ENCODE measurements at places on chromosomes 5 and 9.
A peak's percentile ranks its signal among the peaks of the same experiment; 100 is the strongest.

GRCh38 chr9:33719581-33720374, 75.6 kb upstream of the PRSS3 start:
- DNase-seq, result no peak

DNA sequence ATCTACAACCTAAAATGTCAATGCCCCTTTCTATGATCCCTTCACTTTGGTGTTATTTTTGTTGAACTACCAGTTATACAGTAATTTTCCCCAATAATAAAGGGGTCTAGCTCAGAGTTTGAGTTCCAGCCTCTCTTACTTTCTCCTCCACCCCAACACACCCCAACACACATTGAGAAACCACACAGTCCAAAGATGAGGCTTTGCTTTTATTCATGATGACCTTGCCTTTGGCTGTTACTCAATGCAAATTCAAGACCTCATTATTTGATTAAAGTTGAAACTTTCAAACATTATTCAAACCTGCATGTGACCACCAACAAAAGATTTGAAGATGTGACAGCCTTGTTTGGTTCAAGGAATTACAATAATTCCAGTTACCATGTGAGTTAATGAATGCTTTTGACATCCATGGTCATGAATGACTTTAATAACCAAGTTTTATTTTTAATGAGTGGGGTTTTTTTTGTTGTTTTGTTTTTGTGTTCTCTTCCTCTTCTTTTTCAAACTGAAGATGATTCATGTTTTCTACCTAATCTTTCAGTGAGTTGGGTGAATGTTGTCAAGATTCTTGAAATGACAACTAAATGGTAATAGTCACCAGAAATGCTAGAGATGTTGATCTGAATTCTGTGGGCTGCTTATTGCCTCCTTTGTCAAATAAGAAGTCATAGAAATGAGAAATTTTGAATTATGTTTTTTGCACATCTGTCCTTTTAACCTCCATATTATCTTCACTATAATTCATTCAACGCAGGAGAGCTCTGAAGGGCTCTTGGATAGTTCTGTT, 106.0 kb downstream of the HACD4 start:
- DNase-seq, result no peak

DNA sequence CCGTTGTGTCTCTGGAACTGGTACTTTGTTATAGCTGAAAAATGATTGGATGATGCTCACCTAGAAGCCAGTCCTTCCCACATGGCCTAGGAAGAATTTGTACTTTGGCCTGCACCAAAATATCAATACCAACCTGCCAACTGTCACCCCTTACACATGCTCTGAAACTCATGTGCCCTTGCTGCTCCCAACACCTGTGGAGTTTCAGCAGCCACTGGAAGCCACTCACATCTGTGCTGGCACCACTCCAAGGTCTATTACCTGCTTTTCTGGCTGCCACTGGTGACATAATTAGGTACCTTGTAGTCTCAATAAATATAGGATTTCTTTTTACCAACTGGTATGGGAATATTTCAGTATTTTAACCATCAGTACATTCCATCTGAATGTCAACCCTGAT, 363.6 kb downstream of the SH3GL2 start:
- no peak for DNase-seq

DNA sequence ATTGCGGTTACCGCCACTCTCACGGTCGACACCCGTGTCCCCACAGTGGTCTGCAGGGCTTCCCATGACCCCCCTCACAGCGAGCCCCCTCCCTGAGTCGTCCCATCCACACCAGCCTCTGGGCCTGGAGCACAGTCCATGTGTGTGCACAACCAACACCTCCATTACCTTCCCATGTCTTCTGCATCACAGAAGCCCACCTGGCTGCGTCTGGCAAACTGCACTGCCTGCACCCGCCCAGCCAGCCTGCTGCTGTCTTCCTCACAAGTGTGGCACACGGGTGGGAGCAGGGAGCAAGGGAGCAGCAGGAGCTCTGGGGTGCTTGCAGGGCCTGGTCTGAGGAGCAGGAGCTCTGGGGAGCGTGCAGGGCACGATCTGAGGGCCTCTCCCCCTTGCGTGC, 415.3 kb upstream of the IRX4 start:
- no peak for DNase-seq

DNA sequence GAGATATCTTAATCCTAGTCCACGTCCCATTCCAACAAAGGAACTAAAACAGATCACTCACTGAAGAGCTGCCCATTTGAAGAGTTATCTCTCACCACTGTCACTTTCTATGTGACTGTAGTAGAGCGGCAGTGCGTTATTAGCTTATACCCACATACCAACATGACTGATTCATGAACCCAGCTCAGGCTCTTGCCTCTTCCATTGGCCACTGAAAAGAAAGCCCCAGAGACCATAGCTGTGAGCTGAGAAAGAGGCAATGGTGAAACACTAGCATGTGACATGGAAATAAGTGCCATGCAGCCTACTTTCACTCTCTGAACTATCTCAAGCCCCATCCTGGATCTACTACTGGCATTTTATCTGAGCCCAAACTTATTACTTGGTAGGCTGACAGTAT, 151.7 kb upstream of the MOCS2 start:
- DNase-seq, result no peak

DNA sequence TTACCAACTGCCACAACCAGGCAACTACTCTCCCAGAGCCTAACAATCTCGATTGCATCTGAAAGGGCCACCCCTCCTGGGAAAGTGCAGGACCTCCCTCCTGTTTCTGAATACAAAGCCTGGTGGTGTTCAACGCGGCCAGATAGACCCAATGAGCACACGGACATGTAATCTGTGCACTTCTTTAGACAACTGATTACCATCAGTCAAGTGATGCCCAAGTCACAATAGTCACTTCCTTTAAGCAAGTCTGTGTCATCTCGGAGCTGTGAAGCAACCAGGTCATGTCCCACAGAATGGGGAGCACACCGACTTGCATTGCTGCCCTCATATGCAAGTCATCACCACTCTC, 739 bp downstream of the C9orf72 start:
- peak; percentile 41 for DNase-seq

GRCh38 chr5:72013766-72014624, 93.3 kb upstream of the MAP1B start:
- peak; percentile 12 for DNase-seq

DNA sequence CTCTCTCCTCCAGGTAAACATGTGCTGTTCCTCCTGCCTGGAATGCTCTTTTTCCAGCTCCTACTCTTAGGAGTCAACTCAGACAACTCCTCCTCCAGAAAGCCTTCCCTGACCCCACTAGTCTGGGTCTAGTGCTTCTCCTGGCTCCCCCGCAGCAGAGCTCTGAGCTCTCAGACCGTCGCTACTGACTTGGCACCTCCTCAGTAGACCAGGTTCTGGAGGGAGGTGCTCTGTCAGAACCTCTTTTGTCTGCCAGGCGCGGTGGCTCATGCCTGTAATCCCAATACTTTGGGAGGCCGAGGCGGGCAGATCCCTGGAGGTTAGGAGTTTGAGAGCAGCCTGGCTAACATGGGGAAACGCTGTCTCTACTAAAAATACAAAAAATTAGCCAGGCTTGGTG, 3.4 kb downstream of the LRRC8A start:
- DNase-seq, result no peak

DNA sequence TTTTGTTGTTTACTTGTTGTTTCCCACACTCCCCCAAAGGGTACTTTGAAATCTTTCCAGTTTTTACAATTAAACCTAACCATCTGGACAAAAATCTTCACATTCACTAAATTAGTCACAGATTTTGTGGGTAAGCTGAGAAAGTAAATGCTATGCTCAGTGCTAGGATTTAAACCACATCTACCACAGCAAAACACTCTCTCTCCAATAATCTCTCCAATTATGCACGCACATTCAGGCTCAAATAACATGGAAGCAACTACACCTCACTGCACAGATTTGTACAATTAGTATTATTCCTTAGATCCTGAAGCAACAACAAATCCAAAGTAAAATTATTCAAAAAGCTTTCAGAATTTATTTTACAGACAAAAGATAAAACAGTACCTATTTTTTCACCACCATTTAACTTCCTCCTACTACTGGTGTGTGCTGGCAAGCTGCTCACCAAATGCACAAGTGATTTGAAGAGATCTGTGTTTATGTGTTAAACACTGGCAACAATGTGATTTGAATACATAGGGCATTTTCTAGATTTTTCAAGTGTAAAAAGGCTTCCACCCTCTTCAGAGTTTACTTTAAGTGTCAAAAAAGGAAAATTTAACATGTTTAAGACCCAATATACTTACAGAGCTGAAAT, 16.6 kb downstream of the ZNF608 start:
- no peak for DNase-seq

DNA sequence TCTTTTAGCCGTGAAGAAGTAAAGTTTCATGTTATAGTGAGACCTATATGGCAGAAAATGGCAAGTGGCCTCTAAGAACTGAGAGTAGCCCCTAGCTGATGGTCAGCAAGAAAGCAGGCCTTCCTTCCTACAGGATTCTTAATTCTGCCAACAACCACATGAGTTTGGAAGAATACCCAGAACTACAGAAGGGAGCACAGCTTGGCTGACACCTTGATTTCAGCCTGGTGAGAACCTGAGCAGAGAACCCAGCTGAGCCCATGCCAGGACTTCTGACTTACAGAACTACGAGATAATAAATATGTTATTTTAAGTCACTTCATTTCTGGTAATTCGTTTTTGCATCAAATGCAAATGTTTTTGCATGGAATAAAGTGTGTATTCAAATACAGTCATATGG, 5.9 kb upstream of the FBXL17 start:
- no peak for DNase-seq

DNA sequence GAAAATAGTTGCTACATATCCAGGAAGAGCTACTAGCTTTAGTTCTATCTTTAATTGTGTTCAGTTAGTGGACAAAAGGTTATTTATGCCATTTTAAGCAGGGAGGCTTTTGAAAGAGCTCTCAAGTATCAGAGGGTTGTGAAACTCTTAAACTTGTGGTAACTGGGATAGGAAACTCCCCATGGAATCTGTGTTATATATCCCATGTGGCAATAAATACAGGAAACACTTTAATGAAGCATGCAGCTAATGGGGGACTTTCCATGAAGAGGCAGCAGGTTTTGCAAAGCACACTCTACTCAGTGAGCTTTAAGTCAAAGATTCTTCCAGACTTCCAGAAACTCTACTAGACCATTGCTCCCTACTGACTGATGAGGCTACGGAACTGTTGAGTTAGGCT, 805.0 kb upstream of the C9orf72 start:
- no peak for DNase-seq

- DNase-seq, result peak; percentile 57
Observed at GRCh38 chr9:129624168-129624759, 1.7 kb upstream of the NTMT1 start.

GRCh38 chr5:22076586-22076985, 776.6 kb downstream of the CDH12 start:
- no peak for DNase-seq

DNA sequence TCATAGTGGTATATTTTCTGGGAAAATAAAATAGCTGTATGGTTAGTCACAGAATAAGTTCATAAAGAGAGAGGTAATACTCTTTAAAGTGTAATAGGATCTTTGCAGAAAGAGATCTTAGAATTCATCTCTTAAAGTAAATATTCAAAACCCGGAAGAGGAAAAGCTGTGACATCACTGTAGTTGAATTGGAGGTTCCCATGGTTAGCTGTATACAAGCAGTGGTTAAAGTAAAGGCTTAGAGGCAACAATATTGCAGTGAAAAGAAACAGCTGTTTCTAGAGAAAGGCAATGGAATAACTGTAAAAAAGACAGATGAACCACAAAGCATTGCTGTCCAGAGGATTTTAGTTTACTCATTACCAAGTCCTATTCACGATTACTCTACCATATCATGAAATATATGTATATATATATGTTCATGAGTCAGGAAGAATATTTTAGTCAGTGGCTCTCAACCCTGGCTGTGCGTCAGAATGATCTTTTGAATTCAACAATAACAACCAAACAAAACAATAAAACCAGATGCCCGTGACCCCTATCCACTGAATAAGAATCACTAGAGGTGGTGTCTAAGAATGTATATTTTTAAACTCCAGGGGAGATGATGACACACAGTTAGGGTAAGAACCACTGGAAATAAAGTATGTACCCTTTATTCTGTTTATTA, 4.7 kb downstream of the ERCC6L2 start:
- no peak for DNase-seq

DNA sequence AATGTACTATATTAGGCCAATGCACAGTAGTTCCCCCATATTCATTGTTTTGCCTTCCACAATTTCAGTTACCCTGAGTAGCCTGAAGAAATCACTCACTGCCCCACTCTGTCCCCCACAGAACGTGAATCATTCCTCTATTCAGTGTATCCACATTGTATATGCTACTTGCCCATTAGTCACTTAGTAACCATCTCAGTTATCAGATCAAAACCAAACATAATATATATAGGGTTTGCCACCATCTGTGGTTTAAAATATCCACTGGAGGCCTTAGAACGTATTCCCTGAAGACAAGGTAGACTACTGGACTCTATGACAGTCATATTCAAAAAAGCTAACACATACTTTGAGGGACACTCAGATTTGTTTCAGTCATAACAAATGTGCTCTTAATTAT, 465.7 kb upstream of the RGMB start:
- DNase-seq, result no peak

DNA sequence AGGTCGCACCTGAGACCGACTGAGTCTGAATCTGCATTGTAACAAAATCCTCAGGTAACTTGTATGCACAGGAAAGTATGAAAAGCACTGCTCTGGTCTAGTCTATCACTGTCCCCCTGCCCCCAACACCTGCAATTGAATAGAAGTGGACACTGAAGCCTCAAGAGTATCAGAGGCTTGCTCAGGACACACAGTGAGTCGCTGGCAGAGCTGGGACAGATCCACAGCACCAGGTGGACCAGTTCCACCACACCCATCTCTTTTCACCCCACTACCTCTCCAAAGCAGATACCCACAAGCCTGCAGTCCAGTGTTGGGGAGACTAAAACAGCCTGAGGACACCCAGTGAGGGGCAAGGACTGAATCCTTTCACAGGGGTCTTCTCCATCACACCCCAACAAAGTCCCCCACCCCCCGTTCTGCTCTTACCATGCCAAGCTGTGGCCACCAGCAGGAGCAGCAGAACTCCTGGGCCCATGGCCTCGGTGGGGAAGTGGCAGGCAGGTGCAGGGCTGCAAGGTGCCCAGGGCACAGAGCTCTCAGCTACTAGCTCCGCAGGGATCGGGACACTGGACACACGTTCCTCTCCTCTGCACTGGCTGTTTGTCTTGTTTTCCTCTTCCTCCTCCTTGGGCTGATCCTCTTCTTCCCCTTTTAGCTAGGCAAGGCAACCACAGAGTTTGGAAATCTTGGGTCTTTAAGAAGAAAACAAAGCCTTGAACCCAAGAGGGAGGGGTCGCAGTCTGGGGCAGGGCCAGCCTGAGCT, at the start of gene CSF1R:
Gene CSF1R, minus strand, starts transcription at position 605 of the 766 bp plus-strand sequence. Its CDS starts 127 bp downstream, at position 478.
- no peak for DNase-seq

DNA sequence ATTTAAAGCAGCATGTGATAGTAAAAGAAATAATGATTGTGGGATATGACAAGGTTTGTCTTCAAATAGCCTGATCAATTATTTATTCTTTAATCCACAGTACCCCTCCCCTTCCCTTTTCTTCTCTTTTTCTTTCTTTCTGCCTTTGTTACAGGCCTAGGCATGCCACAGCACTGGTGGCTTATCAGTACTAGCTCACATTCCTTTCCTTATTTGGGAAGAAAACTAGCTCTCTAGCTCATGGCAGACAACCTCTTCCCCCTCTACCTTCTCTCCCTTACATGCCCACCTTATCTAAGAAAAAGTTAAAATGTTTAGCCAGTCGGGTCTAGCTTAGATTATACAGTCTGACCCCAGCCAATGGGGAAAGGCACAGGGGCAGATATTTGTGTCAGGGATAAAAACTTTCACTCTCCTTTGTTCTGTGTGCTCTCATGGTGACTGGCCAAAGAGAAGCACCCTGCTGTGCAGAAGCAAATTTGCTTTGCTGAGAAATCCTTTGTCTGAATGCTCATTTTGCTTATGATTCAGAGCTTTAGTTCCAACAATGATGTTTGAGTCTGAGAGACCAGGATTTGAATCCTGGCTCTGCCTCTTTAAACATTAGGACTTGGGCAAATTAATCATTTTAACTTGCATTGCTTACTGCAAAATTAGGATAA, 75.8 kb upstream of the CDH12 start:
- no peak for DNase-seq
